Endodermal cell (in vitro differentiated cells): ENCODE measurements at places on chromosomes 4 and X. TPM values are rescaled to one million over a fixed set of nuclear protein-coding genes. Genes with fewer than 3 reads are reported as not detected.
A peak's percentile ranks its signal among the peaks of the same experiment; 100 is the strongest.

DNA sequence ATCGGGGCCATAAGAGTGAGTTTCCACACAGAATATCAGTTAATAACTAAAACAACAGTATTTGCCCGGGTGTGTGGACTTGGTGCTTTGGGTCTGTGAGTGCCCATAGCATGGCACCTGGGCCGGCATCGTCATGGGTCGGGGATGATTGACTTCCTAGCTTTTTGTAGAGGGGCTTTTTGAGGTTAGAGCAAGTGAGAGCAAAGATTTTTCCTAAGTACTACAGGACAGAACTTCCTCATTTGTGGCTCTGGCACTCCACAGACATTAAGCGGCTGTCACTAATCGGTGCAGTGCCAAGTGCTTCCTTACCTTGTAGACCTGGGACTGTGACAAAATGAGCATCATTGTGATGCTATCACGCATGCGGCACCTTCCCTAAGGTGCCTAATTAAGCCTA lies 81.0 kb downstream of the SHROOM2 start:
- H3K27me3 ChIP-seq: no peaks in the 10 kb centered on the region
- H3K36me3 ChIP-seq: no peaks in the 10 kb centered on the region
- DNase-seq: no peak
- H3K4me1 ChIP-seq: no peaks in the 10 kb centered on the region
- H3K4me3 ChIP-seq: no peak overlapping the region

The GRIA3 gene
- total RNA-seq: 5.7 and 6.6 TPM in 2 replicates

- DNase-seq: no peak
- no peaks in the 10 kb centered on the region for H3K36me3 ChIP-seq
- H3K4me1 ChIP-seq: no peaks in the 10 kb centered on the region
- H3K4me3 ChIP-seq: no peak overlapping the region
- H3K27ac ChIP-seq: no peak overlapping the region
These were observed 304.5 kb downstream of the CBLL2 start for GRCh38 chrX:22577181-22577580.

The HS6ST2 gene
- 3.6 to 6.2 TPM (median 4.1 TPM) in 3 replicates for total RNA-seq

DNA sequence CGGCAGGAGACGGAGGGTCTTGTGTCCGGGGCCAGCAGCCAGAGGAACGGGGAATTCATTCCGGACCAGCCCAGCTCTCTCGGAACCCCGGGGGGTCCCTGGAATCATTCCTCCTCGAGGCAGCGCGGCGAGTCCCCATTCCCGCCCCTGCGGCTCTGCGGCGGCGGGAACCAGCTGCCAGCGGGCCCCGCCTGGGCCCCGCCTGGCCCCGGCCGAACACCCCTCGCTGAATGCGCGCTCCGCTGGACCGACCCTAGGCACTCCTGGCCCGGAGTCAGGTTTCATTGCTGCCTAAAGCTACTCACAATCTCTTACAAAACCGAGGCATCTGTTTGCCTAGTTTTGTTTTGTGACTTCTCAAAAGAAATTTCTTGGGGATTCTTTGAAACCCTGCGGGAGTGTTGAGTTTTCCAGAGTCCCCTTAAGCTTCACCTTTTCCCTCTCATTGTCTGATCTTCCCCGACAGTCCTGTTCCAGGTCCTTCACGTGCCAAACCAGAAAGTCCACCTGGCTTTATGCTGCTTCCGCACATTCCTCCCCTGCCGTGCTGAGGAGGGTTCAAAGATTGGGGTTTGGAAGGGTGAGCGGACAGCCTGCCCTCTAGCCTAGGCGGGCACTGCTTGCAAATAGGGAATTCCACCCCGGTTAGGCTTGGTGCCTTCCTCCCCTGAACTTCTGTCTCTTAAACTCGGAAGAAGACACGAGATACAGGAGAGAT lies 789 bp downstream of the ARHGAP10 start:
- H3K27me3 ChIP-seq: peaks cover 31% of the 10 kb centered on the region
- H3K27ac ChIP-seq: no peak overlapping the region
- DNase-seq: peak; percentile 86
- H3K36me3 ChIP-seq: no peaks in the 10 kb centered on the region
- peaks cover 3% of the 10 kb centered on the region for H3K4me1 ChIP-seq
- H3K4me3 ChIP-seq: peak overlapping the region; percentile 87

- H3K27ac ChIP-seq: no peak overlapping the region
- no peaks in the 10 kb centered on the region for H3K27me3 ChIP-seq
- DNase-seq: peak; percentile 64
- H3K36me3 ChIP-seq: no peaks in the 10 kb centered on the region
- H3K4me1 ChIP-seq: peaks cover 13% of the 10 kb centered on the region
- no peak overlapping the region for H3K4me3 ChIP-seq
These were observed 282.0 kb downstream of the ARHGAP24 start for GRCh38 chr4:85756938-85757337.

The MAMLD1 gene
- total RNA-seq: 0.45 and 0.68 TPM in 2 replicates

The HMX1 gene
- total RNA-seq: not detected in 3 replicates

GRCh38 chrX:123202523-123202922 lies 18.4 kb downstream of the GRIA3 start:
- no peak for DNase-seq
- H3K27ac ChIP-seq: no peak overlapping the region
- no peak overlapping the region for H3K4me3 ChIP-seq
- no peaks in the 10 kb centered on the region for H3K36me3 ChIP-seq

- H3K4me1 ChIP-seq: peaks cover 8% of the 10 kb centered on the region
- H3K27ac ChIP-seq: no peak overlapping the region
- no peak for DNase-seq
- no peaks in the 10 kb centered on the region for H3K36me3 ChIP-seq
These were observed 4.9 kb upstream of the NAF1 start for GRCh38 chr4:163171590-163171989.

GRCh38 chrX:1807301-1807731 lies 192.5 kb downstream of the ASMT start:
- H3K27me3 ChIP-seq: no peaks in the 10 kb centered on the region
- H3K27ac ChIP-seq: peak overlapping the region; percentile 74
- DNase-seq: peak; percentile 81
- no peaks in the 10 kb centered on the region for H3K36me3 ChIP-seq
- peaks cover 4% of the 10 kb centered on the region for H3K4me1 ChIP-seq
- peak overlapping the region; percentile 73 for H3K4me3 ChIP-seq

The RHOXF2 gene
- not detected in 3 replicates for total RNA-seq

DNA sequence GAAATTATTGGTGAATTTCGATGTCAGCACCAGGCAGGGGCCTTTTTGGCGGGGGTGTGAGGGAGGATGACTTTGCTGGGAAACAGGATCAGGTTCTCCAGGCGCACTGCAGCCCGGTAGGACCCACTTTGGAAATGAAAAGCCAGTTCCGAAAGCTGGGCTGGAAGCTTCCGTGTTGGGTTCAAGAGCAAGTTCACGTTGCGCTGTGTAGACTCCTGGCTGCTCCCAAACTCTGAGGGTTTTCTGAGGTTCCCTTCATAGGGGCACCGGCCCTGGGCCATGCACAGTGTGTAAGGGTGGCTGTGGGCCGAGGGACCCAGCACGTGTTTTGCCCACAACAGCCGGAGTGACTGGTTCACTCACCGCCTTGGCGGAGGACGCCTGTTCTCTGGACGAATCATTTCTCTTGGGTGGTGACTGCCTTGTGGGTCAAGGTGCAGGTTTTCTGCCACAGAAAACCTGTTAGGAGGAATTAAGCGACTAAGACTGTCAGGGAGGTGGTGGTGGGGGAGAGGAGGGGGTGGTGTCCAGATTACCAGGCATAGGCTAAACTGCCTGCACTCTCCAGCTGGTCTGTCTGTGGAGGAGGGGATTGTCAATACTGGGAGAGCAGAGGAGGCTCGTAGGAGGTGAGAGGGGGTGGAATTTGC lies 8.0 kb downstream of the SHOX start:
- H3K4me3 ChIP-seq: no peak overlapping the region
- peak; percentile 72 for DNase-seq
- H3K4me1 ChIP-seq: no peaks in the 10 kb centered on the region
- no peak overlapping the region for H3K27ac ChIP-seq
- no peaks in the 10 kb centered on the region for H3K36me3 ChIP-seq

GRCh38 chrX:48983081-48983480 lies 11.4 kb upstream of the KCND1 start:
- peaks cover 17% of the 10 kb centered on the region for H3K36me3 ChIP-seq
- no peak overlapping the region for H3K27ac ChIP-seq
- H3K4me1 ChIP-seq: no peaks in the 10 kb centered on the region
- DNase-seq: no peak

DNA sequence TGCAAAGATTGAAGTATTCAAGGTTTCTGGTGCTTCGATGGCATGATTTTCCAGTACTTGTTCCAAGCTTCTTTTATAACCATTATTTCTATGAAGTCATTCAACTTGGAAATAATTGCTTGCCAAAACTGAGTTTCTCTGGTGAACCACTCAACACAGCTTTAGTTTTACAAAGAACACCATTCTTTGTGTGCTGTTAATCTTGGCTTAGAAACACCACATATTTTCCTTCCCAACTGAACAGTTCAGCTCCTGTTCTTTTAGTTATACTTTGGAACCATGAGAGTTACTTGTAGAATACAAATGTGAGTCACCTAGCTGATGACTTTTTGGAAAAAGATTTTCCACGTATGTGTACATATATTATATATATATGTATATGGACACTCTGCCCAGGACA lies 32.7 kb downstream of the TMEM47 start:
- peaks cover 2% of the 10 kb centered on the region for H3K36me3 ChIP-seq
- no peaks in the 10 kb centered on the region for H3K4me1 ChIP-seq
- no peak overlapping the region for H3K4me3 ChIP-seq
- no peak overlapping the region for H3K27ac ChIP-seq
- H3K27me3 ChIP-seq: no peaks in the 10 kb centered on the region

DNA sequence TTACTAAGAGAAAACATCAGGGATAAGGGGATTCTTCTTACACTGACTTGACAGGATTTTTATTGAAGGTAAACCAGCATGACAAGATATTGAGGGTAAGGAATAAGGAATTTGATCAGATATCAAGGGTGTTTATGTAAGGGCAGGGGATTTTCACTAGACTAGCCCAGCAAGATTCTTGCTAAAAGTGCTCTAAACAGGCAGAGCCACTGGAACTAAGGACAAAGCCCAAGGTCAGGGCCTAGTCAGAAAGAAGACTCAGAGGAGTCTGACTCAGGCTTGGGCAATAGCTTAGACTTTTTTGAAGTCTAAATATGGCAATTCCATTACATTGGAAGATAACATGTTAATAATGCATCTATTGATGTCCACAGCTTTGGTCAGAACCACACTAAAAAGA lies 6.5 kb upstream of the GLRA3 start:
- H3K4me1 ChIP-seq: no peaks in the 10 kb centered on the region
- no peaks in the 10 kb centered on the region for H3K36me3 ChIP-seq
- H3K27ac ChIP-seq: no peak overlapping the region
- DNase-seq: no peak
- H3K4me3 ChIP-seq: no peak overlapping the region

The MAD2L1 gene
- total RNA-seq: 53.3 and 57.1 TPM in 2 replicates

The S100P gene
- total RNA-seq: not detected in 3 replicates

DNA sequence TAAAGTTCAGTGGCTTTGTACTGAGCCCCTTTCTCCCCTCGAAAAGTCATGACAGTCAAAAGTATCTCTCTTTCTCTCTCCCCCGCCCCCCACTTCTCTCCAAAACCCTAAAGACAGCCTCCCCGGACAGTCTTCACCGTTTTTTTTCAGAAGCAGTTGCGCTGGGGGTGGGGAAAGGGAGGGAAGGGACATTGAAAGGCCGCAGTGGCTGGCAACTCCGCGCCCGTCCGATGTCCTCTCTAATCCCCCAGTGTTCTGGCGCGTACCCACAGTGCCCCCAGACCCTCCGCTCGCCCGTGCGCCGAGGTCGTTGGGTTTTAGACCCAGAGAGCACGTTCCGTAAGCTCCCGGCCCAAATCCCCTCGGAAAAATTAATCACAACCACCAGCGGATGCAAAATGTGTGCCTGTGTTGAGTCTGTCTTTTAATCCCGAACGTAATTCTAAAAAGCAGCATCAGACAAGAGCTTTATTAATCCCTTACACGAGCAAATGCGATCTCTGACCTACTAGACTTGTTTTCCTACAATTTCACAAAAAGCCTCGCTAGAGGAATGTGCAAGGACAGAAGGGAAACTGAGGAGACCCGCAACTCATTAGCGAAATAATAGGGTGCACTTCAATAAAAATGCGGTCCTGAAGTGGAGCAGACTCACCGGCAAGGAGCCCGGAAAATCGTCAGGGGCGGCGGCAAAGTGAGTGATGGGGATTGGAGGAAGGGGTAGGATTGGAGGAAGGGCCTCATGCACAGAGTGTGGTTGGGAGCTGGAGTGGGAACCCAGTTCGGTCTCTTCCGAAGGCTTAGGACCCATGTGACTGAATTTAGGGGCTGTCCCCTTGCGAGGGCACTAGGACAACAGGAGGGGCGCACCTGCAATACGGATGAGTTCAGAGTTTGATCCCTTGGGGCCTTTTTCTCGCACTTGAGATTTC lies 12.2 kb upstream of the PRDM8 start:
- no peak overlapping the region for H3K27ac ChIP-seq
- H3K4me1 ChIP-seq: no peaks in the 10 kb centered on the region
- H3K4me3 ChIP-seq: peak overlapping the region; percentile 75
- peak; percentile 70 for DNase-seq
- no peaks in the 10 kb centered on the region for H3K36me3 ChIP-seq
- H3K27me3 ChIP-seq: peaks cover 100% of the 10 kb centered on the region

The TMEM156 gene
- not detected in 2 replicates for total RNA-seq

The SPANXB1 gene
- not detected in 2 replicates for total RNA-seq

DNA sequence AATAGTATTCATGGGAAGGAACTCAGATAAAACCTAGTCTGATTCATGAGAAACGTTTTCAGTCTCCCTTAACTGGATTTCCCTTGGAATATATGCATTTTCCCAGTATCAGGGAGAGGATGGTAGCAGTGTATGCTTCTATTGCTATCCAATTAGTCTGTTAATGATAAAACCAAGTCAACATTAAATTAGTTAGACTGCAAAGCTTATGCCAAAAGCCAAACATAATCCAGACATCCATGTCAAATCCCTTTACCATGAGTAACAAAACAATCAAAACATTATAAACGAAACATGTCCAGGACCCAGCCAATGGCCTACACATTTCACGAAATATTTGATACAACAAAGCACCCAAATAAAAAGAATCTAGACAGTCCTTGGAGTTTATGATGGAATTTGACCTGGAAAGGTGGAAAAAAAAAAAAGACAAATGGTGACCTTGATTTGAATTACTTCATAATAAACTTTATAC lies 34.5 kb upstream of the VEGFD start:
- DNase-seq: no peak
- H3K36me3 ChIP-seq: no peaks in the 10 kb centered on the region
- no peak overlapping the region for H3K27ac ChIP-seq
- H3K27me3 ChIP-seq: no peaks in the 10 kb centered on the region
- H3K4me3 ChIP-seq: no peak overlapping the region

The S100G gene
- not detected in 2 replicates for total RNA-seq

GRCh38 chrX:150041208-150041607 lies 102.9 kb upstream of the EOLA2 start:
- no peak for DNase-seq
- H3K4me3 ChIP-seq: no peak overlapping the region
- H3K36me3 ChIP-seq: no peaks in the 10 kb centered on the region
- no peaks in the 10 kb centered on the region for H3K27me3 ChIP-seq
- H3K4me1 ChIP-seq: no peaks in the 10 kb centered on the region

DNA sequence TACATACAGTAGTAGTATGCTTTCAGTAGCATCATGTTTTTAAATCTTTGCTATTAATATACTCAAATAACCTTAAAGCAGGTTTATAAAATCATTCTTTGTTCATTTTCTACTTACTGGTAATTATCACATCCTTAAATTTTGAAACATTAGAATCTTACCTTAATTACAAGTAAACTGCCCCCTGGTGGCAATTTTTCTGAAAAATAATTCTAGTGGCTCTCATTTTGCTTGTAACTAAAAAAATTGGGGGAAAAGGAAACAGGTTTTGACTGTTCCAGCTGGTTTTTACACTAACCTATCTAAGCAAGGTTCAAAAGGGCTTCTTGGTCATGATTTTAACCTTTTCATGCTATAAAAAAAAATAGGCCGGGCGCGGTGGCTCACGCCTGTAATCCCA lies 18.5 kb upstream of the DCAF4L1 start:
- no peak overlapping the region for H3K4me3 ChIP-seq
- no peaks in the 10 kb centered on the region for H3K36me3 ChIP-seq
- H3K27me3 ChIP-seq: no peaks in the 10 kb centered on the region

The AADAT gene
- total RNA-seq: 34.4 and 34.8 TPM in 2 replicates

The ARHGEF38 gene
- 0.73 to 2.5 TPM (median 2.1 TPM) in 3 replicates for total RNA-seq
